ENCODE measurements at places on chromosomes 3 and 15.
A peak's percentile ranks its signal among the peaks of the same experiment; 100 is the strongest.

GRCh38 chr3:144915202-144915601, 943.6 kb downstream of the DIPK2A start:
- no peak for DNase-seq

DNA sequence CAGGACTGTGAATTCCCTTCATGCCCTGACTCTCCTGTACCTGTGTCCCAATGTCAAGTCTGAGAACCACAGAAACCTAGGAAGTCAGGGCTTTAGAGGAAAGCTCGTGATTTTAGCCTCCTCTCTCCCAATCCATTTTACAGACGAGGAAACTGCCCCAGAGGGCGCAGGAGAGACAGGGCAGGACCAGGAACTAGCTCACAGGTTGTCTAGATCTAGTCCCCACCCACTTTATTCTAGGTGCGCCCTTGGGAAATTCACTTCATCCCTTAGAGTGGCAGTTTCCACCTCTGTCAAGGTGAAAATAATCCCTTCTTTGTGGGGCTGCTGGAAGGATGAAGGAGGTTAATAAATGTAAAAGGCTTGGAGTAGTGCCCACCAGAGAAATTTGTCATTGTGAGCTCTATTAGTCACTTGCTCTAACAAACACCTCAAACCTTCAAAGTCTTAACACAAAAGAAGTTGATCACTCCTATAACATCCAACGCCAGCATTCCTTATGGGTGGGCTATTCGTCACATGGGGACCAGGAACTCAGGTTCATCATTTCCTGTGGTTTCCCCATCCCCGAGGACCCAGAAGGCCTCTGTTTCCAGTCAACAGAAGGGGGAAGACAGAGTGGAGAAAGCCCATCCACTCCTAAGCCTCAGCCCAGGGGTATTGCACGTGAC, 282.3 kb downstream of the XXYLT1 start:
- DNase-seq: no peak

- DNase-seq: no peak
These were observed 22.2 kb upstream of the TXNRD3 start for GRCh38 chr3:126676919-126677705.

GRCh38 chr3:182357928-182358327, 435.4 kb upstream of the ATP11B start:
- no peak for DNase-seq

- DNase-seq: no peak
These were observed 27.9 kb downstream of the ALDH1L1 start for GRCh38 chr3:126152458-126152857.

- DNase-seq: no peak
These were observed 924.4 kb downstream of the IGSF11 start for GRCh38 chr3:118110211-118110610.

- no peak for DNase-seq
These were observed 149.3 kb downstream of the KCNMB2 start for GRCh38 chr3:178685591-178685906.

- DNase-seq: no peak
These were observed 13.6 kb downstream of the DCLK3 start for GRCh38 chr3:36750737-36751136.

DNA sequence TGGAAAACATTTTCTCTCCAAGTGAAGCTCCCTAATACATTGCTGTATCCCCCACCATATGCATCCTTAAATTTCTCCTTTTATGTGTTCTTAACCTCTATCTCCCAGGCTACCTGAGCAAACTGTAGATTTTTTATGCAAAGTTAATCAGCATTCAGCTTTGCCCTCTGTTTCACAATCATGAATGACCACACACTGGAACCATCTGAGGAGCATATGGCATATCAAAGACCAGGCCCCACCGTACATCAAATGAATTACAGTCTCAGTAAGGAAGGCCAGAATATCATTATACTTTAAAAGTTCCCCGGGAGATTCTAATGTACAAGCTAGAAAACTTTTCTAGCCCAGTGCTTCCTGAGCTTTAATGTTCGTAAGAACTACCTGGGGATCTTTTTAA, 115.5 kb upstream of the NECTIN3 start:
- DNase-seq: no peak

GRCh38 chr3:126618760-126619159, 36.2 kb downstream of the TXNRD3 start:
- no peak for DNase-seq

GRCh38 chr15:66815318-66815717, 113.3 kb downstream of the SMAD6 start:
- DNase-seq: no peak

DNA sequence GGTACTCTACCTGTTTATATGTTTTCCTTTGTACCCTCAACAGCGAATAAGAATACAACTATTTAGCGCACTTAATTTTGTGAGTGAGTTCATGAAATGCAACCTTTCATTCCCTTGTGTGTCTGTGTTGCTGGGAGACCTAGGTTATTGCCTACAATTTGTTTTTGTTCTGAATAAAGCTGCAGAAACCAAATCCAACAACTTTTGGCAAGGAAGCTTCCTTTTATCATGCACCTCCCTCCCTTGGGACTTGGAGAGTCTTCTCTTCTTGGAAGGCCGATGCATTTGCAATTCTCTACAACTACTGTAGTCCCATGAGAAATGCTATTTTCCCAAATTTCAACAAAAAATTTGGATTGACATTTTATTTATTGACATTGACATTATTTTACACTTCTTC, 1002.4 kb upstream of the CADM2 start:
- no peak for DNase-seq

DNA sequence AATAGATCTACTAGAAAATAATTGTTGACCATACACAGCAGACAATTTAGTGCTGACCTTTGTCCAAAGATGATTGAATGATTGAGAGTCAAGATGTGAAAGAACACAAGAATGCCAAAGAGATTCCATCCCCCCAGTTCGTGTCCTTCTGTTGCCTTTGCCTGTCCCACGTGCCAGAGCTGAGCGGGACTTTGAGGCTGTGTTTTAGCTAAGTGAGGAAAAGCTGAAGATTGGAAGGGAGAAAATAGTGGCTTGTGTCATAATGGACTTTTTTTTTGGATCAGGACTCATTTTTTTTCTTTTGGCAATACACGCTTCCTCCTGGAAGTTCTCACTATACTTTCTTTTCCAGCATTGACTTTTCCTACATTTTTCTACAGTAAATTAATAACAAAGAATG, 206.6 kb upstream of the MDFIC2 start:
- DNase-seq: no peak

DNA sequence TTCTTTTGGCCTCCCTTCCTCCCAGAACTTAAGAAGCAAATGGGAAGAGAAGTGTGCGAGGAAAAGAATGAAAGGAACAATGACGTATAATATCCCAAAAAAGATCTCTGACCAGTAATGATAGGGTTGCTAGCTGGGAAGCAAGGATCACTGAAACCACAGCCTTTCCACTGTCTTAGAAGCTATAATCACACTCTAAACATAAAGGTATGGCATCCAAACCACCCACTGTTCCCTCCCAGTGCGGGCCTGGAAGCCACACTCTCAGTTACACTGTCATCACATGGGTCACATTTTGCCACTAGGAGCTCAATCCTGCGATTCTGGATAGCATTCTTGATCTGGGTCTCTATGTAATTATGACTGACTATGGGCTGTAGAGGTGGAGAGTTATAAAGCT, 131.6 kb upstream of the HACD2 start:
- no peak for DNase-seq

- DNase-seq: no peak
These were observed 50.1 kb downstream of the LYSMD4 start for GRCh38 chr15:99683000-99683670.

GRCh38 chr15:76139368-76140073, 79.7 kb downstream of the TMEM266 start:
- peak; percentile 56 for DNase-seq

DNA sequence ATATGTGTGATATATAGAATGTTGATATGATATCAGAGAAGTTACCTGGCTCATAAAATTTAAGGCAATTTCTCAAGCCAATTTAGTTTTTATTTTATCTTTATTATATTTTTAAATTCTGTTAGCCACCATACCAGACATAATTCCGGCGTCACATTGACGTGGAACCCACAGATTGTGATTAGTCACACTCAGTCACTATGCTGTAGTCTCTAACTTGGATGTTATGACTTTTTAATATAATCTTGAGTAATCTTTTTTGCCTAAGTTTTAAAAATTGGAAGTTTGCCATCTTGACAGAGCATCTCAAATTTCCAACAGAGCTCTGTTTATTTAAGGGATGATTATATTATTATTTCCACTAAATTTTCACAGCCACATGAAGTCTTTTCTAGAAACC, 9.7 kb upstream of the DCLK3 start:
- DNase-seq: no peak

- DNase-seq: no peak
These were observed 1.2 kb downstream of the ANXA2 start for GRCh38 chr15:60396560-60396957.

- DNase-seq: no peak
These were observed 269.5 kb upstream of the GBE1 start for GRCh38 chr3:82030916-82031315.

- DNase-seq: no peak
These were observed 706 bp upstream of the RPL35A start for GRCh38 chr3:197949191-197949777.
